ENCODE measurements at places on chromosomes 3 and 15.

- no peak for DNase-seq
Observed at GRCh38 chr3:196967412-196968232, 1.0 kb downstream of the PIGZ start.

GRCh38 chr3:41682996-41683395 is 278.9 kb downstream of the ULK4 start:
- DNase-seq: no peak

- DNase-seq: no peak
Observed at GRCh38 chr3:188692700-188693099, 479.1 kb upstream of the TPRG1 start.

DNA sequence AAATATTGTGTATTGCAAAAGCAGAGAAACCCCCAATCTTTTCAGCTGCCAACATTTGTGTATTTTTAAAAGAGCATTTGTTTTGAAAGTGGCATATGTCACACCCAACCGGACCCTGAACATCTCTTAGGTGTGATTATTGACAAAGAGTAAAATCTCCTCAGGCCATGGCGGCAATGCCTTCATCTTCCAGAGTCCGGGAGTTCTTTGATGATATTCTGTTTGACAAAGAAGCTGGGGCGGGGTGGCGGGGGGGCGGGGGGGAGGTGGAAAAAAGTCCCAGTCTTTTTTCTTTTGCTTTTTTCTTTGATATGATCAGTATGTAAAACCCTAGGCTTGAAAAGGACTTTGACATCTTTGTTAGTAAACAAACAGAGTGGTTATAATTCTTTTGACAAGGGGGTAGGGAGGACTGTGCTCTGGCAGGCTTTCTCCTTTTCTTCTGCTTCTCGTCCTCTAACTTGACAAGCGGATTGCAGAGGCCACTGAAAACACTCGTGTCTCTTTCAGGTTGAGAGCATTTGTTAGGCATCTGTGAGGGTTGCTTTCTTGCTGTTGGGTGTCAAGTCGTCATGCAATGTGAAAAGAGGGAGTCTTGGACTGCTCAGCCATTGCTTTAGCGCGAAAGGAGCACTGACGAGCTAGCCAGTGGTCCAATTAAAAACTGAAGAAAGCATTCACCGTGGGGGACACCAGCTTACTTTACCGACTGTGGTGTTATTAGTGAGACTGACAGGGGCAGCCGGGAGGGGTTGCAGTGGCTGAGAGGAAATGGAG is 243.2 kb downstream of the NSUN3 start:
- no peak for DNase-seq

DNA sequence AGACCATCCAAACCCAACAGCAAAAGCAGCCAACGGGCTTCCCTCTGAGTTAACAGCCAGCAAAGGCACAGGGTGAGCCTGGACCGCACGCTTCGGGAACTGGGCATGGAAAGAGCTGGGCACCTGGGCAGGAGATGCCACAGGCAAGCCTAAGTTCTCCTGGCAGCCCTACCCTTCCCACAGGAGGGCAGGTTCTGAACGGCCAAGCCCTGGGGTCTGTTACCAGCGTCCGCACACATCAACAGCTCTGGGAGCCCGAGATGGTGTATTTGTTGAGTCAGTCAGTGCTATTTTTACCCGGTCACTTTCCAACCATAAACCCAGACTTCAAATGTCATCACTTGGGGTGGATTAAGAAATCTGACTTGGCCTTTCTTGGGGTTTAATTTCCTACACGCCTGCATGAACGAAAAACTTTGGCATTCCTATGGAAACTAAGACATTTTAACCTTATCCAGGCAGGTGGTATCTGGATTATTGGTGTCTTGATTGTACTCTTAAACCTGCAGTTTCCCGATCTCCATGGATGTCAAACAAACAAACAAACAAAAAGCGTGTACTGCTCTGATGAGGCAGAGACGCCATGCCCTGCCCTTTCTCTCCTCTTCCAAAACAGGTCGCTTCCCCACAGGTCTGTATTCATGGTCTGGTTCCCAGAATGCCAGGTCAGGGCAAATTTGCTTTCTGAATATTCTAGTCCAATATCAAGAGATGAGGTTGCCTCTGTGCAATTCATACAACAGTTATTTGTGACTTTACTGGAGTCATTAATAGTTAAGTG is 99.7 kb downstream of the XXYLT1 start:
- no peak for DNase-seq

- no peak for DNase-seq
Observed at GRCh38 chr3:142963516-142964448, at the start of gene PAQR9. Gene PAQR9 (minus strand): TSS chr3:142963674. CDS start chr3:142963336, 338 bp downstream.

GRCh38 chr3:158882445-158882844 is 80.6 kb downstream of the MFSD1 start:
- DNase-seq: no peak

DNA sequence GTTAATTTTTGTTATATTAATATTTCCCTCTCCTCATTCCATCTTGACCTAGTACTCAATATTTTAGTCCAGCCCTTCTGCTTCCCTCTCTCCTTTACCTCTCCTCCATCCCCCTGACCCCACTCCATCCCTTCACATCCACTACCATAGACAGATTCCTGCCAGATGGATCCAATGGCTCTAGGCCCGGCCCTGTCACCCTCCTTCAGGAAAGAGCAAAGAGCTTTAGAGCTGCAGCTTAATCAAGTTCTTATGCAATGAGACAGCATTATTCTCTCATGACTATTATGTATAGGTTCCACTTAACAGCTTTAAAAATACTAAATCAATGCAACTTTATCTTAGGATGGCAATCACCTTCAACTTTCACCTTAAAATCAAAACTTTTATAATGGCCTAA is 200.7 kb upstream of the TTC14 start:
- no peak for DNase-seq

- DNase-seq: no peak
Observed at GRCh38 chr3:63076357-63076756, 201.1 kb upstream of the CADPS start.

DNA sequence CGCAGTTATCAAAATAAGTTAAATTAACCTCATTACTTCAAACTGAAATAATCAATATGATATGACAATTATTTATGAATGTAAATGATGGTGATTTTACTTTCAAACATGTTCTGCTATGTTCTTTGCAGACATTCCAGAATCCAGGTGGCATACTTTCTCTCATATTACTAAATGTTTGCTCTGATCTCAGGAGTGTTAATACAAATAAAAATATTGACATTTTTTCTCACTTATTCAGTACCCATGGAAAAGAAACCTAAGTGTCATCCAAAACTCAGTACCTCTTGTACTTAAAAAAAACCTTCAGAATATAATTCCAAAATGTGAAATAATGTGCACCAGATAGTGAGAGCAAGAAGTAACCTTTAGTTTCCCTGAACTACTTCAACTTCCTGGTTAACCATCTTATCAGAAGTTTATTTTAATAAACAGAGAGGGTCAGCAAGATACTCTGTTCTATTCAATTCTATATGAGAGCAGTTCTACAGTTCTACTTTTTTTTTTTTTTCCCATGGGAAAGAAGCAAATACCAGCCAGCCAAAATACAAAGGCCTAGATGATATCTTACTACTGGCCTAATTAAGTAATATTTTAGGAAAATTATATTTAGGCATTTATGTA is 494.1 kb downstream of the MECOM start:
- no peak for DNase-seq

DNA sequence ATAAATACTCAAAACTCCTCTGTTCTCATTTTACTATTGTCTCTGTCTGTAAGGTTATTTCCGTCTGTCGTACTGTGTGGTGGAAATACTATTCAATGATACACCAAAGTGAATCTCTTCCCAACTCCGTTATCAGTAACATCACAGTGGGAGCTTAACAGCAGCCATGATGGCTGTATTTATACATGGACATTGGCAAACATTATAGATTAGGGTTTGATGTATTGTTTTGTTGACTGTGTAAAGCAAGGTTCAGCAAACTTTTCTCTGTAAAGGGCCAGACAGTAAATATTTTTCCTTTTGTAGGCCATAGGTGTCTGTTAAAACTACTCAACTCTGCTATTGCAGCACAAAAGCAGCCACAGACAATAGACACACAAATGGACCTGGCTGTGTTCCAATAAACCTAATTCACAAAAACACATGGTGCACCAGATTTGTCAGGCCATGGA is 23.2 kb downstream of the LIPC start:
- no peak for DNase-seq

- no peak for DNase-seq
Observed at GRCh38 chr3:124478830-124479229, 251.4 kb upstream of the UMPS start.

DNA sequence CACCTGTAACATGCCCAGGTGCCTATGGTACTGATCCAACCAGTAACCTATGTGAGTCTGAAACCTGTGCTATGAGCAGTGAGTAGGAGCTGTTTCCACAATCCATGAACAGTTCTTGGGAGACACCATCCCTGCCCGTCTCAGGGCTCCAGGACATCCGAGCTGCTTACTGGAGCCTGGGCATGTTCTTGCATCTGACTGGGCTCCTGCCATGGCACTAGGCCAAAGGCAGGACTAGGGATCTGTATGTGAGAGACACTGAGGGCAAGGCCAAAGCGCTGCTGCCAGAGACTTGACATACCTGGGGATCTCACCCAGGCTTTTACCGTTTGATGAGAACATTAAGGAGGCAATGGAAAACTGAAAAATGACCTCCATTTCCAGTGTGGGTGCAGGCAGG is 59.8 kb downstream of the WDR76 start:
- no peak for DNase-seq

DNA sequence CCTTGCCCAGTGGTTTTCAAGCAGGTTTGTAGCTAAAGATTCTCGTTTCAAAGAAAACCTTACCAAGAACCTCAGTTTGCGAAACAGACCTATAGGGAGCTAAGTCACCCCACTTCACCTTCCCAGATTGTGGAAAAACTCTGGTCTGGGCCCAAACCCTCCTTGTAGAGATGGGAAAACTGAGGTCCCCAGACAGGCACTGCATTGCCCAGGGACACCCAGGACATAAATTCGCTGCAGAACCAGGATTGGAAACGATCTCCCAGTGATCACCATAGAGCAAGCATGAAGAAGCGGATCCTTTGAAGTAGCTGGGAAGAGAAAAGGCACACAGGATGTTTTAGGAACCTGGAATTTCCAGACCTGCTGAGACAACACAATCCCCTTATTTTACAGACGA is 85.6 kb upstream of the PIAS1 start:
- DNase-seq: no peak

DNA sequence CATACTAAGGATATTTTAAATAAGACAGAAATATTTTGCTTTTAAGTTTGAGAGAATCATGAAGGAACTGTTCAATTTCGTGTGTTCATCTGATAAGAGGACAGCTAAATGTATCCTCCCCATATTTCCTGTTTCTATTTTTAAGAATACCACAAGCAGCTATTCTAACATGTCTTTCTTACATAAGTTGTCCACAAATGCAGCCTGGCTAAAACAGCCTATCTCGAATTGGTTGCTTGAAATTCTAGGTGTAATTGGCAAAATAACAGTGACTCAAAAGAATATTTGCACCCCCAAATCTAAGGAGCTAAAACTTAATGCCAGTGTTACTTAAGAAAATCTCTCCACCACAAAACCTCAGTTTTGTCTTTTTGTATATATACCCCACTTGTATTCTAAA is 35.0 kb downstream of the BTLA start:
- no peak for DNase-seq

GRCh38 chr3:55643283-55643682 is 156.2 kb upstream of the WNT5A start:
- DNase-seq: no peak
